ENCODE measurements at places on chromosomes 5 and 9.

GRCh38 chr5:169636477-169637084, 494 bp upstream of the DOCK2 start:
- DNase-seq: peak; percentile 87

DNA sequence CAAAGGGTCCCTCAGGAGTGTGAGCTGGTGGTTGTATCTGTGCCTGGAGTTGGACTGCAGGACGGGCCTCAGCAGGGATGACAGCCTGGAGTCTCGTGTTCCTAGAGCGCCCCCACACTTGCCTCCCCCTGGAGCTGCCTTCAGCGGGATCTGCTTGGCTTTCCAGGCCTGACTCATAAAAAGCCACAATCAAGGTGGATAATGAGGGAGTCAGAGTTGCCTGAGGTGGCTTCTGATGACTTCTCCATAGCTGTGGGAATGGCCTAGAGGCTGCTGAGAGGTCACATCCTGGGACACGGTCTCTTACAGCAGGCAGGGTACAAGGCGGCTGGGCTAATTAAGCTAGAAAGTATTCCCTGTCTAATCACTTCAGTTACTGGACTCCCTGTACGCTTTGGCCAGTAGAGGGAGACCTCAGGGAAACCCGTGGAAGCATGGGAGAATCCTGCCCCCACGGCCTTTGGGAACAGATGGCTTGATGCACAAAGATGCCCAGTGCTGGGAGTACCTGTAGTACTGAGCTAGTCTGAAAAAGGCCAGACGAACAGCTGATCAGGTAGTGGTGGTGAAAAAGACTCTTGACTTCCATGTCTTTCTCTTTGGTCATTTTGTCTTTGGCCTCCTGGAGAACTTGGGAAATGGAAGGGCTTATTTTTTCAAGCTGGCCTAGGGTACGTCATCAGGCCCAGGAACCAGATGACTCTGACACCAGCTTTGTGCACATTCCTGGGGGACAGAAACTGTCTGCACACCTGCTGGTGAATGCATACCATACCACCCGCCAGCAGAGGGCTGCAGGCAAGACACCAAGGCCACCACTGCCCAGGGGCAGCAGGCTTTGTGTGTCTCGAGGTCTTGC, 16.1 kb upstream of the FRRS1L start:
- DNase-seq: no peak

DNA sequence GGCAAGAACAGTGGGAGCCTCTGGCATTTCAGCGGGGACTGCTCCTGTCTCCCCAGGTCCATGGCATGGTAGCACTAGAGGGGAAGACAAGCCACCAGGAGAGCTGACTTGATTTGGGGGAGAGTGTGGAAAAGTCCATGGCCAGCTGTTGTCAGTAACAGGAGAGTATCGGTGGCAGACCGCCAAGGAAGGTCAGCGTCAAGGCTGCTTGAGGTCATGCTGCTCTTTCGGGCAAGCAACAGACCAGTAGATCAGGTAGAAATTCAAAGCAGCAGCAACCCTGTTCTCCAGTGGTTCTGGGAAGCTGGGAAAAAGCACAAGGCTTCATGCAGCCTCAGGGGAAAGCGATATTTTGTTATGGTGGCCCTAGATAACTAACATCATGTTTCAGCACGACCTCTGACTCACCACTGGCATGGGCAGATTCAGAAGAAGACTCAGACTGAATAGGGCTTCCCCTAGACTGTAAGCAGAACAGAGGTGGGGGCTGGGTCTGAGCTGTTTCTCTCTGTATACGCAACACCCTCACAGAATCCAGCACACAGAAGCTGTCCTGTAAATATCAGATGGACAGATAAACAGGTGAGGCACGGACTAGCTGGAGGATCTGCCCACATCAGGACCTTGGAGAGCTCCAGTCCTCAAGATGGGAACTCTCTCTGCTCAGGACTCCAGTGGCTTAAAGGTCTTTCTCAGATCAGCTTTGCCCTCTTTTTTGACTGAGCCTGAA, 35.2 kb upstream of the PLEKHG4B start:
- peak; percentile 48 for DNase-seq

GRCh38 chr9:110978516-110978915, 59.8 kb downstream of the LPAR1 start:
- no peak for DNase-seq

DNA sequence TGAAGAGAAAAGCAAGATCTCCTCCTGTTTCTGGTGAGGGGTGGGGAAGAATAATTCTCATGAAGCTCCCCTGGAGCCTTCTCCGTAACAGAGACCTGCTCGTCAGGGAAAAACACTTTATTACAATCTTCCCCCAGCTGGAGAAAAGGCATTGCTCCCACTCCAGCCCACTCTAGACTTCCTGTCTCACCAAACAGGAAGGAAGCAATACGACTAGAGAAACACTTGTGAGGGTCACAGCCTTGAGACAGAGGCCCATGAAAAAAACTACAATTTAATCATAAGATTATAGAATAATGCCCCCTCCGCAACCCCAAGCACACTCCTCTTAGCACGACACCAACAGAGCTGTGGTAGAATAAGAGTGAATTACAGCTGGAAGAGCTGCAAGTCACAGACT, 197.2 kb upstream of the S1PR3 start:
- peak; percentile 44 for DNase-seq

DNA sequence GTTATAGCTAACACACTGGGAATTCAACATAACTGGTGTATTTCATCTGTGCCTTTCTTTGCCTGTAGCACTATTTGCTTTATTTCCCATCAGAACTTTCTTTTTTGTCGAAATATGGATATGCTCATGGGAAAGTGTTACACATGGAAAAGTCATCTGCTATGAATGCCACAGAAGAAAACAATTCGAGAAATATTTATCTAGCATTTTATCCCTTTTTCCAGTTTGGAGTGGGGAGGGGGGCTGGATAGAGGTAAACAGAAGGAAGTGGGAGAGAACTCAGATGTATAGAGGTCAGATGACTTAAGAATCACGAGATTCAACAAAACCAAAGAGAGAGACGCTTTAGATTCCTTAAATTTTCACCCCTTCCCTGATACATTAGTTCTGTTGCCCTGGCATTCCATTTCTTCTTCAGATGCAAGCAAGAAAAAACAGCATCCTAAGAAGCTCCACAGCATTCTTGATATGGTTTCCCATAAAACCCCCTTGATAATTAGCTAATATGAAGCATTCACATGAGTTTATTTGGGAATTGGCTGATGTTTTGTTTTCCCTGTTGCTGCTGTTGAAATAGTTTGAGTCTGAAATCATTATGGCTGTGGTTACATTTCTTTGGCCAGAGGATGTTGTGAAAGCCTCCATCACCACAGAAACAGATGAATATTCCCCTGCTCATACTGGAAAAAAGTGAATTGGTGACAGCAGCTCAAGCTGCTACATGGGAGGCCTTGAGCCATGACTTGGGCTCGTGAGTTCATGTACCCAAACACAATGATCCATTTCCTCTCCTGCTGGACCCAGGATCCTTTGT, 335.8 kb upstream of the DAB2 start:
- no peak for DNase-seq

DNA sequence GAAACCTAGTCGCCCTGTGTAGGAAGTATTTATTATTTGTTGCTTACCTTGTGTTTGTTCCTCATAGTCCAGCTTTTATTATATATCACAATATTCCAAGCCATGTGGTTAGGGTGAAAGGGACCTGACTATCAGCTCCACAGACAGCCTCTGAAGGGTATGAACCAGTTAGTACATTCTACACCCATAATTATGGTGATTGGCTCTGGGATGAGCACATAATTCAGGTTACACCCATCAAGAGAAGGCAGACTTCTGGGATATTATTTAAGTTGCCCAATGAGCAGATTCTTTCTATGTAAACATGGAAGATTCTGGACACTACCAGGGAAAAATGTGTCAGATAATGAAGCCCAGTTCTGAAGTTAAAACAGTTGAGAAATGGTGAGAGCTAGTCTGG, 168.0 kb downstream of the KIF4B start:
- DNase-seq: no peak

- no peak for DNase-seq
Observed at GRCh38 chr5:9479361-9479760, 66.5 kb downstream of the SEMA5A start.

GRCh38 chr9:137299938-137300337, 2.1 kb downstream of the NRARP start:
- DNase-seq: no peak

DNA sequence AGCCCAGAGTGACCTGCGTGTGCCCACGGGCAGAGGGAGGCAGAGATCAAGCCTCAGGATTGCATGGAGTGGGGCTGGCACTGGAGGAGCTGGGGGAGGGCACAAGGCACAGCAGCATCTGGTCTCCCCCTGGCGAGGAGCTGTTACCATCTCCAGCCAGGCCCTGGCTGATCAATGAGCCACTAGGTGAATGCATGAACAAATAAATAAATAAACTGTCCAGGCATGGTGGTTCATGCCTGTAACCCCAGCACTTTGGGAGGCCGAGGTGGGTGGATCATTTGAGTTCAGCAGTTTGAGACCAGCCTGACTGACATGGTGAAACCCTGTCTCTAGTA, 14.3 kb upstream of the PSMB7 start:
- DNase-seq: no peak

DNA sequence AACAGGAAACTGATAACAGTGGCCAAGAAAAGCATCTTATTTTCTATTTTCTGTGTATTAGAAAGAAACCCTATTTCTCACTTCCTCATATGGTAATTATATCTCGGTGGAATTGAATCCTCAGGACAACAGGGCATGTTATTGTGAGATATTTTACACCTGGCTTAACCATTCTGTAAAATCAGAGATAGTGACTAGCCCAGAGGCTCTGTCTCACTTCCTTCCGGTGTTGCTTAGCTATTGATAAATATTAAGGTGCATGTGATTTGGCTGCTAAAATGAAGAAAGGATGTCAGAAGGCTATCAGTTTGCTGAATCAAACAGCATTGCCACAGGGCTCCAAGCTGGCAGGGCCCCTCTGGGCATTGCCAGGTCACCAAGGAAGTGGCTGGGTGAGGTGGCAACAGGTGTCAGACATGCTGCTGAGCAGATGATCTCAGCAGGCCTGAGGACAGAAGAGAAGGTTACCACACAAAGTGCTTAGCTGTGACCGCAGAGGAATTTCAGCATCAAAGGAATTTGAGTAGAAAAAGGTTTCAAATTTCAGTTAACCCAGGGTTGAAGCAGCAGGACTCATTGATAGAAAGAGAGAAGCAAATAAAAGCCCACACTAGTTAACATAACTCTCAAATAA, 330.7 kb downstream of the PDE4D start:
- DNase-seq: no peak

- DNase-seq: no peak
Observed at GRCh38 chr9:97934321-97935115, 3.5 kb downstream of the HEMGN start.

GRCh38 chr5:83510260-83510659, 38.7 kb downstream of the VCAN start:
- no peak for DNase-seq

GRCh38 chr5:644971-645370, 32.8 kb downstream of the CEP72 start:
- no peak for DNase-seq

- no peak for DNase-seq
Observed at GRCh38 chr9:35859990-35860339, 10.2 kb downstream of the OR13J1 start.

DNA sequence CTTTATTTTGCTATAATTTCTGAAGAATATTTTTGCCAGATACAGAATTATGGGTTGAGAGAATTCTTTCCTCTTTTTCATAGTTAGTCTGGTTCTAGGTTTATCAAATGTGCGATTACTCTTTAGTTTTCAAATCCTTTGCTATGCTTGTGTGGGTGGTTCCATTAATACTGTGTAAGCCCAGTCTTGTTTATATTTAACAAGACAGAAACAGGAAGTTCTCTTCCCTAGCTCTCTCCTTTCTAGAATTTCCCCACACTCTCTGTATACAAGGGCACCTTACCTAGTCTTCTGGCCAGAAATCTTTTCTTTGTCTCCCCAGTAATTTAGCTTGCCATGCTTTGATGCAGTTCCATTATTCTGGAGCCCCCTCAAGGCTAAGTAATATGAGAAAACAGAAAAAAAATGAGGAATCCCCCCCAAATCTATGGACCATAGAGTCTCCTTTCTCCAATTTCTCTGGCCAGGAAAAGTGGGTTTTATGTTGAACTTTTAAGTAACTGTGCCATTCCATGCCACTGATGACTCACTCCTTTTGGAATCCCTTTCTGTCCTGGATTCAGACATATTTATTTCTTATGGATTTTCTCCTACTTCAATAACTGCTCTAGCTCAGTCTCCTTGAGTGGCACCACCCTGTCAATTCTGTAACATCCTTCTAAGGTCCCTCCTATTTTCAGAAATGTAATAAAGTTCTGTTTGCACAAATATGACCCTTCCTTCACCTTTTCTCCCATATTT, 1714.1 kb downstream of the EFNA5 start:
- DNase-seq: no peak

GRCh38 chr5:180604271-180604670, 13.0 kb upstream of the SCGB3A1 start:
- DNase-seq: no peak

GRCh38 chr5:134063188-134063820, 51.2 kb upstream of the TCF7 start:
- DNase-seq: no peak

GRCh38 chr5:150404941-150405816, 7.5 kb downstream of the CD74 start:
- DNase-seq: no peak

DNA sequence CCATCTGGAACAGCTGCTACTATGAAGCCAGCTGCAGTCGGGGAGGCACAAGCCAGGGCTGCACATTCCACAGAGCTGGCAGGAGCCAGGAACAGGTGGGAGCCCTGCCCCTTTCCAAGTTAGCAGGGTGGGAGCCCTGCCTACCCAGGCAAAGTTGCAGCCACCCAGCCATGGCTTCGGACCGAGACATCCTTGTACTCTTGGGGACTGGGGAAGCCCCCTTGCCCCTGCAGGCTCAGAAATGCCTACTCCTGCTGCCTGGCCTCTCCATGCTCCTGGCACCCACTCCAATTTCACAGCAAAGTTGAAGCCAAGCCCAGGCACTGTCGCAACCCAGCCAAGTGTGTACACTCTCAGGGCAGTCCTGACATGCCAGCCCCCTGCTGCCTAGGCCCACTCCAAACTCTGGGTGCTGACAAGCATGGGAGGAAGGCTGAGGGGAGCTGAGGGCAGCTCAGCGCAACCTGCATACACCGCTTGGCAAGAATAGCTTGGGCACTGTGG, 165.1 kb downstream of the RNF180 start:
- DNase-seq: no peak

GRCh38 chr5:57843059-57843367, 360.4 kb upstream of the ACTBL2 start:
- no peak for DNase-seq
